ENCODE measurements at places on chromosomes 1 and 21.

- no peak for DNase-seq
These were observed 37.6 kb upstream of the SAMSN1 start for GRCh38 chr21:14583629-14584255.

GRCh38 chr1:216476341-216476740, 53.1 kb upstream of the USH2A start:
- DNase-seq: no peak

- DNase-seq: peak; percentile 86
These were observed 296.1 kb downstream of the PTPRC start for GRCh38 chr1:198934901-198935305.

- peak; percentile 65 for DNase-seq
These were observed 29.3 kb downstream of the SLC66A1 start for GRCh38 chr1:19341201-19342061.

GRCh38 chr1:44970317-44970716, 16.1 kb downstream of the EIF2B3 start:
- no peak for DNase-seq

- DNase-seq: no peak
These were observed 21.6 kb upstream of the TRIM45 start for GRCh38 chr1:117143172-117143571.

DNA sequence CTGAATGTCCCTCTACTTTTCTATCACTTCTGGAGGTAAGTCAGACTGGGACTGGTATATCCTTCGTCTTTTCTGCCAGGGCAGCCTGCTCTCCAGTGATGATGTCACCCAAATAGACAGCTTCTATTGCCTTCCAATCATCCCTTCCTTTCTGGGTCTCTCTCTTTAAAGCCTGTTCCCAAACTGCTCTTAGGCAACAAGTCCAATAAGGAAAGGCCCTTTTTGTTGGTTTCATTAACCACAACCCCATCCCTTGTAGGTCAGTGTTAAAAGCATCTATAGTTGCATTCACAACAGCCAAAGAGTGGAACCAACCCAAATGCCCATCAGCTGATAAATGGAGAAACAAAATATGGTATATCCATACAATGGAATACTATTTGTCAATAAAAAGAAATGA, 114.4 kb downstream of the CNIH3 start:
- no peak for DNase-seq

- DNase-seq: no peak
These were observed 15.4 kb downstream of the NFIA start for GRCh38 chr1:61097722-61098121.

- DNase-seq: no peak
These were observed 86.2 kb downstream of the TRIM11 start for GRCh38 chr1:228320394-228320793.

DNA sequence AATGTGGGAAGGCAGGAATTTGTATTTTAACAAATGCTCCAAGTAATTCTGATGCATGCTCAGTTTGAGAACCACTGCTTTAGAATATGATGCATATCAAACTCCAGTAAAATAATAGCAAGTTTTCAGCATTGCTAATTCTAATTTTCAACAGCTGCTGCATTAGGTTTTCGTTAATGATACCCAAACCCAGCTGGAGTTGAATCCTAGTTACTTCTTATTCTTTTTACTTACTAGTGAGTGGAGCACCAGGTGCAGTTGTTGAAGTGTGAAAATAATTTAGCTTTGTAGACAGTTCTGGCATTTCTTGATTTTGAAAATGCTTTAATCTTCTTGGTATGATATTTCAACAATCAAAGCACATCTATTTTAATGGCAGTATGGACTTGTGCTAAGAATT, 138.5 kb downstream of the HS2ST1 start:
- no peak for DNase-seq

- no peak for DNase-seq
These were observed 1.7 kb downstream of the EPHA2 start for GRCh38 chr1:16153999-16154673.

DNA sequence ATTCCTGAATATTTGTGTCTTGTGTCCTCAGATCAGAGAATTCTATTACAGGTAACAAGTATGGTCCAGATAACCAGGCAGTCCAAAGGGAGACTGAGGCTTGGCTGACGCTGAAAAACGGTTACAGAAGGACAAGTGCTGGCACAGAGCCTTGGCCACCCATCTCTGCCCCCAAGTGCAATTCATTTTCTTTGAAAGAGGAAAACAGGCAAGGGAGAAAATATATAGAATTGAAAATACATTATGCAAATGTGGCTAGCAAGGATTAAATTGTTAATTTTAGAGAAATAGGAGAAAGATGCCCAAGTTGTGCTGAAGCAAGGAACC, 1.2 kb downstream of the SORT1 start:
- DNase-seq: no peak

- DNase-seq: no peak
These were observed 37.3 kb downstream of the MFSD2A start for GRCh38 chr1:39992234-39992633.

GRCh38 chr1:154759196-154759595, 110.9 kb downstream of the KCNN3 start:
- DNase-seq: no peak

GRCh38 chr1:205584732-205585131, 47.1 kb downstream of the ELK4 start:
- DNase-seq: no peak

GRCh38 chr21:22743085-22743484, 1744.9 kb downstream of the NCAM2 start:
- DNase-seq: no peak

- DNase-seq: no peak
These were observed 55.3 kb upstream of the RGS21 start for GRCh38 chr1:192261476-192261875.

GRCh38 chr21:26124896-26125295, 45.7 kb downstream of the APP start:
- no peak for DNase-seq

- peak; percentile 81 for DNase-seq
These were observed 9.2 kb upstream of the GALE start for GRCh38 chr1:23809751-23810171.

- no peak for DNase-seq
These were observed 9.8 kb downstream of the CACYBP start for GRCh38 chr1:175009532-175009931.

- no peak for DNase-seq
These were observed 545.6 kb downstream of the AJAP1 start for GRCh38 chr1:5200006-5200405.

GRCh38 chr1:61616830-61617229, 108.1 kb downstream of the TM2D1 start:
- no peak for DNase-seq

DNA sequence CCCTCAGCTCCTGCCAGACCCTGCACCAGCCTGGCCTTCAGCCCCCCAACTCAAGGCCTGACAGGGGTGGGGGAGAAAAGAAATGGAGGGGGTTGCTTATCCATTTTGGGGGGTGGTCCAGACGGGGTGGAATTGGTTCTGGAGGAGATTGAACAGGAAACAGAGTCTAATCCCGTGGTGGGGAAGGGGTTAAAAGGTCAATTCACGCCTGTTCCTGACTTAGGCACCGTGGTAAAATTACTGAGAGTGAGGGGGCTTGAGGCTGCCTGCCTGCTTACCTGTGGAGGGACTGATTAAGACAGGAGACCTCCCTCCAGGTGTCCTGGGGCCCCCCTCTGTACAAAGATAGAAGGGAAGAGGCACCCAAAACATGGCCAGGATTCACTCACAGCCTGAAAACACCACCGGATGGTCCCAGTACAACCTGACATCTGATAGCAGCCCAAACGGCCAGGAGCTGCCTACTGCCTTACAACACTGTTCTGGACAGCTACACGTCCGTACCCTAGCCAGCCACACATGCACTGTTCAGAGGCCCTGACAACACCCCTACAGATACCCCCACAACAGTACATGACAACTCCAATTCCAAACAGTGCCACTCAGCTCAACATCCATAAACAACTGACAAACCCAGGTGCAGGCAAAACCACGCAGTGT, 31.8 kb downstream of the AHDC1 start:
- no peak for DNase-seq

DNA sequence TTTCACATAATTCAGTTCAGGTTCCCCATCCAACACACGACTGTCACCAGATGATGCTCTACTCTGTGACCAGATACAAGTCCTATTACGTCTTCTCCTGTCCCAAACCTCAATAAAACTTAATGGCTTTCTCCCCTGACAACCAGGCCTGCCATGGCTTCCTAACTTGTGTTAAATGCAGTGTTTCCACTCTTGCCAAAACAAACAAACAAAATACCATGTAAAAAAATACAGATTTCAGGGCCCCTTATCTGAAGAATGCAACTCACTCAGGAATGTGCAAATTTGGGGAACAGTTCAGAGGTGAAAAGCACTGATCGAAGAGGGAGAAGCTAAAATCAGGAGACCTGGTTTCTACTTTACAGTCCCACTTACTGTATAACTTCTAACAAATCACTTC, 863 bp upstream of the NUF2 start:
- no peak for DNase-seq

GRCh38 chr1:221200464-221200863, 321.2 kb downstream of the HLX start:
- no peak for DNase-seq

DNA sequence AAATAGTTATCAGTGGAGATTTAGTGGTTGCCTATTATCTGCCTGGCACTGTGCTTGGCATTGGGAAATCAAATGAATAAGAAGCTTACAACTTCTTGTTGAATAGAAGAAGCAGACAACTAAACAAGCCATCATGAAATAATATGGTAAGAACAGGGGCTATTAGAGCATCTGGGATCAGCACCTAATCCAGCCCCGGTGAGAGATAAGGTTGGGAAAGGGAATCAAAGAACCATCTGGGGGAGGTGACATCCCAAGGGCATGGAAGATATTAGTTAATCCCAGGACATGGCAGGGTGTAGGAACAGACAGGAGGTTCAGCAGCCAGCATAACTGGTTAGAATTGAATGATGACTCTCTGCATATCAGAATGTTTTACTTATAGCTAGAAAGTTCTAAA, 36.3 kb upstream of the SUCO start:
- DNase-seq: no peak

DNA sequence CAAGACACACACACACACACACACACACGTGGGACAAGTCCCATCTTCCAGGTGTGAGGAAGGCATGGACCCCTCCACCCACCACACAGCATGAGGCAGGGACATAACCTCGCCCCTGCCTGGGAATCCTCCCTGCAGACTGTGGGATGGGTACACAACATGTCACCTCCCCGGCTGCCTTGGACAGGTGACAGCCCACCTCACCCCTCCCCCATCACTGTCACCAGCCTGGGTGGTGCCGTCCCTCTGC, 40.7 kb downstream of the AHDC1 start:
- DNase-seq: no peak

DNA sequence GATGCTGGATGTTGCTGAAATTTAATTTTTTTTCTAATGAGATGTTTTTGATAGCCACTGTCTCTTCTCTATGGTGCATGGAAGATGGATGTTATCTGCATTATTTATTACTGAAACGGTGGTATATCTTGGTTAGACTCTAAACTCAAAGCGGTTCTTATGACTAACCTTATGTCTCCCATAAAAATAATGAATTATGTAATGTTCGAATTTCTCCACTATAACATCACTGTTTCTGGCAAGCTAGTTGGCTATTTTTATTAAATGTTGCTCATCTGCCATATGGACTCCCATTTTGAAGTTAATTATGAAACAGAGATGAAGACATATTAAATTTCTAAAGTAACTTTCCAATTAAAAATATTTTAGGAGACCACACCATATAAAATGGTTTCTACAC, 808.6 kb upstream of the ADGRL4 start:
- no peak for DNase-seq

- no peak for DNase-seq
These were observed 11.7 kb downstream of the QSOX1 start for GRCh38 chr1:180166436-180166800.

DNA sequence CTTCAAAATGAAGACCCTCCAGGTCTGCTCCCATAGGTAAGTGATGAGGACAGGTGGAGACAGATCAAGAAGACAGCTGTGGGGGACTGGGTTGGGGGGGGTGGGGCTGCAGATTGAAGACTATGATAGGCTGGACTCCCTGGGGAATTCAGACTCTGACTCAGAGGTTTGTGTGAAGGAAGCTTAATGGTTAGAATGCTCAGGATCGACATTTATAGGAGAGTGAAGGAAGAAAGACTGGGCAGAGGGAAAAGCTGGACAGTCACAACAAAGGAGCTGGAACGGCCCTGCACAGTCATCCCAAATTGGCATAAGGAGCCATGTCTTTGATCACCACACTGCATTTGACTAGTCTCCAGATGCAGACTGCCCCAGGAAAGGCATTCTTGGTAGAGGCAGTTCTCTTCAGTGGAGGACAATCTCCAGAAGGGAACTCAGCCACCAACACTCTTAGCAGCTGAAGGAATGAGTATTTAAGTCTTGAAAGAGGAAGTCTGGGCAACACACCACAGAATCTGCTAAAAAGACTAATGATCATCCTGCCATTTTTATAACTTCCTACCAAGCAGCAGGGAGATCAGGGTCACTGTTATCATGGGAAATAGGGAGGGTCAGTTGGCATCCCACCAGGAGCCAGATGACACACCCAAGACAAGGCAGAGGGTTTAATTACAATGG, 120.0 kb upstream of the ZC3H11B start:
- no peak for DNase-seq

GRCh38 chr1:200337831-200338230, 72.0 kb downstream of the ZNF281 start:
- DNase-seq: no peak

DNA sequence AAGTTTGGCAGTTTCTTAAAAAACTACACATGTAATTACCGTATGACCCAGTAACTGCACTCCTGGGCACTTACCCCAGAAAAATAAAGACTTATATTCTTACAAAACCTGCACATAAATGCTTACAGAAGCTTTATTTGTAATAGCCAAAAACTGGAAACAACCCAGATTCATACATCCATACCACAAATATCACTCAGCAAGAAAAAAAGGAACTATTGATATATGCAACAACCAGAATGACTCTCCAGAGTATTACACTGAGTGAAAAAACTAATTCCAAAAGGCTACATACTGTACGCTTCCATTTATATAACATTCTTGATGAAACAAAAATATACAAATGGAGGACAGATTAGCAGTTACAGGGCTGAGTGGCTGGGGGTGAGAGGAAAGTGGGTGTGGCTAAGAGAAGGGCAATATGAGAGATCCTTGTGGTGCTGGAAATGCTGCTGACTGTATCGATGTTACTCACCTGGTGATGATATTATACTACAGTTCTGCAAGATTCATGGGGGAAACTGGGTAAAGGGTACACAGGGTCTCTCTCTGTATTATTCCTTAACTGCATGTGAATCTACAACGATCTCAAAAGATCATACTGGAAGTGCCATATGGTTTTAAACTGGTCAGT, 96.0 kb upstream of the GNG4 start:
- no peak for DNase-seq

- DNase-seq: no peak
These were observed 29.6 kb downstream of the DEGS1 start for GRCh38 chr1:224212618-224213061.
